Suppressor macrophage treated with lipopolysaccharide for 1 hour (primary cell): ENCODE measurements at places on chromosomes 5 and 9.

DNA sequence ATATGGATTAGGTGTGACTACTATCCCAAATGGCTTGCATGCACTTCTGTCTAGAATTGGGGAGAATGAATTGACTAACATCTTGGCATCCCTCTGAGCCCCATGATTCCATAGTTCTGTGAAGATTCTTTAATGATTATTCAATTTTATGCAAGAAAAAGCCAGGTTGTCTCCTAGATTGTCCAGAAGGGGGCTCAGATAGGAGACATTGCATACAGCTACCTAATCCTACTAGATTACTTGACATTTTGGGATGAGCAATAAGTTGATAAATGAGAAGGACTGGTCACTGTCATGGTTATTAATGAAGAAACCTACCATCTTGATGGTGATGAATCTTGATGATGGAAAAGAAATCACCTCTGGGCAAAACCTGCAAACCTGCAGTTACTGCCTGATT, 117.0 kb downstream of the CARTPT start:
- no peak for DNase-seq

GRCh38 chr9:6351737-6352136, 23.6 kb downstream of the TPD52L3 start:
- no peak for DNase-seq

GRCh38 chr5:140296289-140296688, 6.6 kb downstream of the PFDN1 start:
- DNase-seq: no peak

- DNase-seq: no peak
These were observed 14.2 kb upstream of the CCDC180 start for GRCh38 chr9:97293207-97293721.

DNA sequence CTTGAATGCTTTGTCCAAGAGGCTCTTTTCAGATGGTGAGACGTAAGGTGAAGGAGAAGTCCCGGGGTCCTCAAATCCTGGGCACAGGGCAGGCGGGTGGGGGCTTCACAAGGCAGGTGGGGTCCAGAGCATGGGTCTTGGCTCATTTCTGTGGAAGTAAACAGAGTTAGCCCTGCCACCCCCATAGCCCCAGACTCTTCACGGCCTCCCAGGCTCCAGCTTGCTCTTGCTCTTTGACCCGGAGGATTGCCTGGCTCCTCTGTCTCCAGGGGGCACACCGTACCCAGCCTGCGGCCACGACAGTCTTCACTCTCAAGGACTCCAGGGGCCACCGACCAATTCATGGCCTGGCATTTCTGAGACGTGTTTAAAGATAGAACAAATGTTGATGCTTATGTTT, 28.8 kb upstream of the POMT1 start:
- no peak for DNase-seq

DNA sequence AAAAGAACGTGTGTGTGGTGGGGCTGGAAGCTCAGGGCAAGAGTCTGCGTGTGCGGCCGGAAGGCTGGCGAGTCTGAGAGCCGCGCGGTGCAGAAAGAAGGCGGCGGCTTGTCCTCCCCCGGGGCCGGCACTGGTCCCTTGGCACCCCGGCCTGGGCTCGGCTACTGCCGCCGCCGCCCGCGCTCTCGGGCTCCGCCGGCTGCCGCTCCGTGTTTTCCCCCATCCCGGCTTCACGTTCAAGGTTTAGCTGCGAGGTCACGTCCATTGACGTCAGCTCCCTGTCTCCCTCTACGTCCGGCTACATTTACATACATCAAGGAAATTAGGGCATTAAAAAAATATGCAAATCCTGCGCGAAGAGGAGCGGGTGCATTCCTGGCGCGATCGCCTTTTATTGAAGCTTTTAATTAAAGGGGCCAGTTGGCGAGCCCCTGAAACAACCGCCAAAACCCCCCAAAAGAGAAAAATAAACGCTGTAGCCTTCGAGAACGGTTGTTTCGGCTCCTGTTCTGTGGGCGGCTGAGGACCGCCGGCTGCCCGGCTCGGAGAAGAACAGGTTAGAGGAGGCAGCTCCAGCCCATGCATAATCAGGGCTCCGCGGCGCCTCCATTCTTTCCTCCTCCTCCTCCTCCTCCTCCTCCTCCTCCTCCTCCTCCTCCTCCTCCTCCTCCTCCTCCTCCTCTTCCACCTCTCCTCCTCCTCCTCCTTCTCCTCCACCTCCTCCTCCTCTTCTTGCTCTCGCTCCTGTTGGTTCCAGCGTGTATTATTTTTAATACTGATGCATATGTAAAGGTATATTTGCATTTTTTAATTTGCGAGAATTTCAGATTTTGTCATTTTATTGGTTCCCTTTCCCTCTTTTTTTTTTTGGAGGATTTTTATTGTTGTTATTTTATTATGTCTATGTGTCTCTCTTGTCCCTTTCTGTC, 207.0 kb downstream of the MEF2C start:
- peak; percentile 47 for DNase-seq

GRCh38 chr5:1199649-1200494, 1.5 kb upstream of the SLC6A19 start:
- DNase-seq: no peak

GRCh38 chr5:155532621-155533311, 519.2 kb downstream of the KIF4B start:
- no peak for DNase-seq

GRCh38 chr9:131995382-131995781, 84.3 kb downstream of the MED27 start:
- DNase-seq: peak; percentile 18

GRCh38 chr5:107294211-107294550, 376.6 kb downstream of the EFNA5 start:
- DNase-seq: no peak

DNA sequence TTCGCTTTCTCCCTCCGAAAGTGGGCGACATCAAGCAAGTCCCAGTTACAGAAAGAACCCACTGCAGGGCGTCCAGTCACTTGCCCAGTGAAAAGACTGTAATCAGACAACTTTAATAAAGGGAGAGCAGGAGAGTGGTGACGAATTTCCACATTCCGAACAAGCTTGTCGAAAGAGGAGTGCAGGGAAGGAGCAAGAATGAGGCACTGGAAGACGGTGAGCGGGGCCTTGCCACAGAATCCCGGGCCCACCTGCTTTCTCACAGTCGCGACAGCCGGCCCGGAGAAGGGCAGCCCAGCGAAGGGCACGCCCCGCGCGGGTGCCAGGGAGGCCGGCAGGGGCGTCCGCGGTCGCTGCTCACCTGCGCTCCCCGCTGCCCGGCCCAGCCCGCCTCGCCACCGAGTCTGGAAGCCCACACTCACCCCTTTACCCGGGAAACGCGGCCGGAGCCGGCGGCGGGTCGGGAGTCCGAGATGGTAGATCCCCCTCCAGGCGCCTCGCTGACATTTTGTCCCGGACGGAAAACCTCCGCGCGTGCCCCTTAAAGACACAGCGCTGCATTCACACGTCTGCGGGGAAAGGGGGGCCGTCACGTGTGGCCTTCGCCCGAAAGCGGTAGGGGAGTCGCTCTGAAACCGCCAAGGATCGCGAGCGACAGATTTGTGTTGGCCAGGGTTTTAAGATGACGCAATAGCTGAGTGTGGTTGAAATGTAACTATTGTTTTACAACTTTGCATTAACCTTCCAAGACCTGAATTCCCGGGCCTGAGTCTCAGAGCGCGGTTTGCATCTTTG, at the start of gene ZBED3:
TSS of gene ZBED3 (minus strand) at position 597 of the 795 bp plus-strand sequence. CDS start 9,407 bp downstream, outside the sequence.
- peak; percentile 54 for DNase-seq

- peak; percentile 78 for DNase-seq
These were observed 724 bp downstream of the PAM start for GRCh38 chr5:102755686-102756371.

DNA sequence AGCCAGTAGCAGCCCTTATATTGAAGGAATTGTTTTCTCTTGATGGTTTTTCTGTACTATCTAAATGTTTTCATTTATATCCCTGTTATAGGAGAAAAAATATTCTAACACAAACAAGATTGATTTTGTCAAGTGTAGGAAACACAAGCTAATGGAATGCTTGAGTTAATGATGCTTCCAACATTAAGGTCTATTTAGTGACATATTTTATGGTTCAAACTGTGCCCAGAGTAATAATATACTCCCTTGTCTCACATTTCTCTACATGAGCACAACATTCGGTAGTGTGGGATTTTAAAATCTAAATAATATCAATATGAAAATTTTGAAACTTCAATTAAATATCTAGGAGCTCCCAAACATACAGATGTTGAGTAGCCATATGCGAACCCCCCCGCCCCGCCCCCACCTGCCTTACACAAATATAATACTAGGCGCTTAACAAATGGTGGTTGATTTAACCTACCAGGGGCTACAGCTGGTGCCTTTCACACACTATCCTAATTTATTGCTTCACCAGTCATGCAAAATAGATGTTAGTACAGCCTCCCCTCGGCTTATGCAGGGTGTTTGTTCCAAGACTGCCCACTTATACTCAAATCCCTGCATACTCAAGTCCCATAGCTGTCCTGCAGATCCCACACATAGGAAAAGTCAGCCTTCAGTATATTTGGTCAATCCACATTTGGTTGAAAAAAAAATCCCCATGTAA, 124.1 kb upstream of the ACO1 start:
- DNase-seq: no peak

DNA sequence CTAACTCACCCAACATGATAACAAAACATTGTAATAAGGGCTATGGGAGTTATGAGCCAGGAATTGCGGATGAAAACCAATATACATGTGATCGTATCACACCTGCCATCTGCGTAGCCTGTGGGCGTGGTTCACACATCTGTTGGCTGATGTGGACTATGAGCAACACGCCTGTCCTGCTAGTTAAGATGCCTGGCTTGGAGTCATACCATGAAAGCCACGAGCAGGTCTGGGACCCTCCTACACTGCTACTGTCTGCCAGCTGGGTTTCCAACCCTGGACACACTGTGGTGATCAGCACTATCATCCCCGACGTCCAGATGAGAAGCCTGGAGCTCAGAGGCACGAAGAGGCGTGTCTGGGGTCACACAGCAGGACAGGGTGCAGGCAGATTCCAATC, 40.2 kb downstream of the STK10 start:
- DNase-seq: no peak

GRCh38 chr9:98007251-98007928, 24.2 kb downstream of the ANP32B start:
- DNase-seq: no peak

DNA sequence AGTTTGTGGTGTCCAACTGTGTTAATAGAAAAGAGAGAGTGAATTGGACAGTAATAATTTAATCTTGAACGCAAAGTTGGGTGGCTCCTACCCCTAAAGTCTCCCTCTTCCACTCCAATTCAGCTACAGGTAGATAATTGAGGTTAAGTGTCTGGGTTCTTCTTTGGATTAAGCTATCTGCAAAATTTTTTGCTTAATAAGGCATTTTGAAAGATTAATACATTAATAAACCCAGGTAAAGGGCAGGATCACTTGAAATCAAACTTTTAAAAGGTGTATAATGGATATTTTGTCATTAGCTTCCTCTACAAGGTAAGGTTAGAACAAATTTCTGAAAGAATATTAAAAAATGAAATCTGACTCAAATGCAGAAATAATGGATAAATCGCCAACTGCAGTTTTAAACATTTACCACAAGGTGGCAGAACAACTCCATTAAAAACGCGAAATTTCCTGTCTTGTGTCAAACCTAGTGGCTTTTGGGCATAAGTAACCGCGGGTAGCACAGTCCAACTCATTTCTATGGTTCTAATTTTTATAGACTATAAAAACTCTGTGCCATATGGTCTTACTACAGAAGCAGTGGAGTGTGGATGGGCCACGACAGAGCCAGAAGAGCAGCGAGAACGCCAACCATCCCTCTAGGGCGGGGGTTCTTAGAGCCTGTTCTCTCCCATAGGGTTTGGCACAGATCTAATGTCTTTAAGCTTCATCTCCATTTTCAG, 276.5 kb downstream of the ARHGEF28 start:
- peak; percentile 59 for DNase-seq

GRCh38 chr5:117337064-117337749, 762.6 kb upstream of the SEMA6A start:
- no peak for DNase-seq

GRCh38 chr5:56986626-56986947, 34.7 kb upstream of the MIER3 start:
- DNase-seq: no peak

DNA sequence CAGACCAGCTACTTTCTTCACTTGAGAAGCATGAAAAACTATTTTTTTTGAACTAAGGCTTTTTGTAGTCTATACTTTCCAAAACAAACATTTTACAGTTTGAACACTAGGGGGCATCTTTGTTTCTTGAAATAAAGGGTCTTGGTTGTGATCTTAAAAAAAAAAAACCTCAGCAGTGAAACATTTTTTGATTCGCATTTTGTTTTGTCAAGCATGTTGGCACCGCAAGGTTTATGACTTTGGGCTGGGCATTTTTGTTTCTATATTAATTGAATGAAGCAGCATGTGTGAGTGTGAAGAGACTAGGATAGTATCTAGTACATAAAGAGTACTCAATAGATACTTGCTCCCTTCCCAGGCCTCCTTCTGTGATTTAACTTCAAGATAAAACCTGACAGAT, 31.6 kb upstream of the ACOT12 start:
- peak; percentile 36 for DNase-seq
